ENCODE measurements at places on chromosomes 11 and 22. TPM values are rescaled to one million over a fixed set of nuclear protein-coding genes. Genes with fewer than 3 reads are reported as not detected.

ZMAT5 gene
- 38.5 TPM for total RNA-seq

TYR gene
- total RNA-seq, result not detected

TMEM138 gene
- total RNA-seq, result 23.9 TPM

MYBPC3 gene
- not detected for total RNA-seq

CADM1 gene
- total RNA-seq, result 15.5 TPM

MRPL11 gene
- total RNA-seq, result 174 TPM

EMID1 gene
- 5.6 TPM for total RNA-seq

- no peak for DNase-seq
Measured at GRCh38 chr11:13324141-13324540, 46.6 kb downstream of the BMAL1 start.

DNA sequence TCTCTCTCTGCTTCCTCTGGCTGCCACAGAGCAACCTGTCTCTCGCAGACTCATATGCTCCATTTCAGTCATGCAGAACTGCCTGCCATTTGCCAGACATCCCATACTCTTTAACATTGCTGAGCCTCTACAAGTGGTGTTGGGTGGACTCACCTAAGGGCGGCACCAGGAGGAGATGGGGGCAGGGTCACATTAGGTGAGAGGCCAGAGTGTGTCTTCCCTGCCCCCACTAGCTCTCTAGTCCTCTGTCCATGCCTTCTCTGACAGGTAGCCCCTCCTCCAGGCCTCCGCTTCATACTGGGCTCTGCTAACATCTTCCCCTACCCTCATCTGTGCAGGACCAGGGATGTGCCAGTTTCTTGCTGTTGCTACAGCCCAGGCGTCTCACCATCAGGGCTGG is 366.3 kb downstream of the TENM4 start:
- no peak for DNase-seq

- no peak for DNase-seq
Measured at GRCh38 chr22:30046716-30047363, 33.4 kb upstream of the HORMAD2 start.

DNA sequence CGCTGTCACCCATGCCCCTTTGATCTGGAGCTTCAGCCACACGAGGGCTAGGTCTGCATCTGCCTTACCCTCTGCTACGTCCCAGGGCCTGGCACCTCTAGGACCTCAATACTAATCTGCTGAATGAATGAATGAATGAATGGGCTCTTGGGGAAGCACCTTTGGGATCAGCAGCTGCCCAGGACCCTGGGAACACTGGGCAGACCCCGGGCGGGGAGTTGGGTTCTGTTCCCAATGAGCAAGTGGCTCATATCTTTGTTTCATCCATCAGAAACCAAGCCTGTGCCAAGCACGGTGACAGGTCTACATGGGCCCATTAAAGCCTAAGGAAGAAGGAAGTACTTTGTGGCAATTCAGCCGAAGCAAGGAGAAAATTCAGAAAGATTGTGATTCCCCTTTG is 41.5 kb upstream of the SHISAL1 start:
- no peak for DNase-seq

DNA sequence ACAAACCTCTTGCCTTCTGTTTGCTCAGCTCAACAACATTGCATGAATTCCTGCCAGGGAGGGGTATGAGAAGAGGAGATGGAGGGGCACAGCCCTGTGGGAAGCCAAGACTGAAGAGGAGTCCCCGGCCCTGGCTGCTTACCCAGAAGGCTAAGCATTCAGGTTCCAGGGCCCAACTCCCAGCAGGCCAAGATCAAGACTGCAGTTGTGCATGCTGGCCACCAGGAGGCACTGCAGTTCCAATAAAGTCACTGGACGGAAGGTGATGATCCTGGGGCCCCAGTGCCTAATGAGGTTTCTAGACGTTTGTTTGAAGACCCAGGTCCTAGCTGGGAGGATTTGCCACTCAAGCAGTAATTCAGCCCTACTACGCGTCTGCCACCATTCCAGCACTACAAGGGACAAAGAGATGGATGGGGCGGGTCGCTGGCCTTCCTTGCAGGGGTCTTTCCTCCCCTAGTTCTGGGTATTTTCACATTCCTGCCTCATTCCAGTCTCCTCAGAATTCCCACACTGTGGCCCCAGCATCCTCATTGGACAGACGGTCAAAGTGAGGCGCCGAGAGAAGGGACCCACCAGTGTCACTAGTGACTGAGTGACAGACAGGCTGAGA is 23.6 kb downstream of the ALX4 start:
- DNase-seq, result peak; percentile 94

- peak; percentile 54 for DNase-seq
Measured at GRCh38 chr22:40487663-40488249, 117.4 kb downstream of the SGSM3 start.

GRCh38 chr22:27668828-27669797 is 132.4 kb downstream of the MN1 start:
- DNase-seq, result no peak

DNA sequence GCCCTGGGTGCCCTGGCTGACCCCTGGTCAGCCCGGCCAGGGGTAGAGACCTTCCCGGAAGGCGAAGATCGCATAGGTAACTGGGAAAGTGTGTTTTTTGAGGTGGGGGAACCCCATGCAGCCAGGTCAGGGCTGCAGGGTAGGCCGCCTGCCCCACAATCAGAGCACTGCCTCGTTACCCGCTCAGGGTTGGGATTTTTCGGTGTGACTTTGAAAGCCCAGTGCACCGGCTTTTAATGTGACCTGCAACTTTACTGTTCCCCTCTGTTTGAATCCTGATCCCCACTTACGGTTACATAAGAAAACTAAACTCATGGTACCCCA is 239.2 kb upstream of the PLET1 start:
- no peak for DNase-seq

- DNase-seq, result no peak
Measured at GRCh38 chr11:5679811-5680210, 5.1 kb downstream of the TRIM5 start.

DNA sequence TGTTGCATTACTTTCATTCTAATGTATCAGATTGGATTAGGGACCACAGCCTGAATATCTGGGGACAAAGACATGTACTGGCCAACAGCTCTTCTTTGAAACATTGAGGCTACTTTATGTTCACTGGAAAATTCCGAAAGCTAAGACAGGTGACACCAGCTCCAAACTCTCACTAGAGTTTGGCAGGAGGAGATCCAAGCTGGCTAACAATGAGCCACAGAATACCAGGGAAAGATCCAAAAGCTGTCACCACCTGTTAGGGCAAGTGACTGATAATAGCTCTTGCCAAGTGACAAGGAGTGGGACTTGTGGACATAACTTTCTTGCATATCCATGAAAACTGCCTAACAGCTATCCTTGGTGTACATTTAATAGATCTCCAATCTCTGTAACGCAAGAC is 333.3 kb downstream of the TTC28 start:
- no peak for DNase-seq

DNA sequence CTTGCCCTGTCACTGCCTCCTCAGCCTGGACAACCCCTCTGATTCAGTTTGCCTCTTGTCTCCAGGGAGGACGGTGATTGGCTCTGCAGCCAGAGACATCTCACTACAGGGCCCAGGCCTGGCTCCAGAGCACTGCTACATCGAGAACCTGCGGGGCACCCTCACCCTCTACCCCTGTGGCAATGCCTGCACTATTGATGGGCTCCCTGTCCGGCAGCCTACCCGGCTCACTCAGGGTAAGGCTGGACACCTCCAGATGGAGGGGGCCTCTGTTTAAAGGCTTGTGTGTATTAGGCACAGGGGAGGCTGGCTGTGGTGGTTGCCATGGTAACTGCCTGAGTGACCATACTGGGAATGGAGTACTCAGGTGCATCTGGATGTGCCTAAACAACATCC is 8.6 kb downstream of the PHLDB1 start:
- no peak for DNase-seq

DNA sequence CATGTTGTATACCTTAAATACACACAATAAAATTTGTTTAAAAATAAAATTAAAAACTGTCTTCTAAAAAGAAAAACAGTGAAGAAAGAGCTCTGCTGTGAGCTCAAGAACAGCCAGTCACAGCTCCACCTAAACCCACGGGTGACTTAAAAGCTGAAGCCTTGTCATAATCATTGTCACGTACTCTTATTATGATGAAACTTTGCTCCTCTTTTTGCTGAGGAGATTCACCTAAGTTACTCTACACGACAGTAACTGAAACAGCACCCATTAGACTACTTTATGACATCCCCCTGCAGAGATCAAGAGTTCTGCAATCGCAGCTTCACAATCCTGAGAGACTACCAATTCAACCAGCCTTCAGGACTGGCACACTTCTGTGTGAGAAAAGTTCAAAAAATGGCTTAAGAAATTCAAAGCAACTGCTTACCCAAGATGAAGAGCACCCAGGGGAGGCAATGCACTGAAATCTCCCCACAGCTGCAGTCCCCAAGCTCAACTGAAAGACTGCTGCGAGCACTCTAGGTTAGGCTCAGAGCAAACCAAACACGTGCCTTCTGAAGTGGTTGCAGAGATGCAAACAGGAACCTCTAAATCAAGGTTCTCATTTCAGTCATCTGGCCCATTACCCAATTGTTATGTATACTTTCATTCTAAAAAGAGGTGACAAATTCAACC is at the start of gene JAML:
JAML (minus strand) TSS at position 501 of the 678 bp plus-strand sequence. CDS start 10,145 bp downstream, outside the sequence.
- no peak for DNase-seq

Data from H7 (cell line).